Fibroblast of lung (primary cell): ENCODE measurements at places on chromosomes 12 and 14. TPM values are rescaled to one million over a fixed set of nuclear protein-coding genes. Genes with fewer than 3 reads are reported as not detected.

SERPINA12 gene
- not detected in 2 replicates for total RNA-seq

KCNJ8 gene
- 7.4 and 13.2 TPM in 2 replicates for total RNA-seq

TMEM132D gene
- not detected in 2 replicates for total RNA-seq

SLC4A8 gene
- 3.3 and 7.3 TPM in 2 replicates for total RNA-seq

GXYLT1 gene
- 10.5 and 10.7 TPM in 2 replicates for total RNA-seq

DNA sequence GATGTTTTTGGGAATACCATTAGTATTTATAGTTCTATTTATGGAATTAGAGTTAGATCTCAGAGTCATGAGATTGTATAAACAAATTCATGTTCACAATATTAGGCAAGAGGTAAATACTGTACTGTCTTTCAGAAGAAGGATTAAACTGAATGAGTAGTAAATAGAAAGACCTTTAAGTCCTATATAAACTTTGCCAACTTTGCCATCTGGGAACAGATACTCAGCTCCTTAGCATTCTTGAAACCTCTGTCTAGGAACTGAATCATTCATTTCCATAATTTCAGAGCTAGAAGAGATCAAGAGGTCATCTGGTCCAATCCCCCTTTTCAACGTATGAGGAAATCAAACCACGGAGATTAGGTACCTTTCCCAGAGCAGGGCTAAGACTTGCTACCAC is 141.1 kb downstream of the CAND1 start:
- DNase-seq, result peak; percentile 14

DNA sequence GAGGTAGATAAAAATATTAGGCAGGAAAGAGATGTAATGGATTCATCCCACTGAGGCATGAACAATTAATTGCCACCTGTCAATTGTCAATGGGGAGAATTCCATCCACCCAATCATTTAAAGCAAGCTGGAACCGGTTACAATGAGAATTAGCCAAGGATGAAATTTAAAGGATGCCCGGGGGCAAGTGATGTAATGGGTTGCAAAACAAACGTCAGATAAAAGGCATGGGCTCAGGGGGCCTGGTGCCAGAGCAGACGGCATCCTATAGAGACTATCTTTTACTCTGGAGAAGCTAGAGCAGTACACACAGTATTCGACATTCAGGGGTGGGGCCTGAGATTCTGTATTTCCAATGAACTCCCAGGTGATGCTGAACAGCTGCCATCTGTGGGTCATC is 80.5 kb upstream of the ZFP36L1 start:
- DNase-seq, result no peak

- DNase-seq, result no peak
Measured at GRCh38 chr14:91935586-91935985, 11.9 kb downstream of the FBLN5 start.

GRCh38 chr12:19642345-19642744 is 203.1 kb downstream of the AEBP2 start:
- DNase-seq, result no peak

DNA sequence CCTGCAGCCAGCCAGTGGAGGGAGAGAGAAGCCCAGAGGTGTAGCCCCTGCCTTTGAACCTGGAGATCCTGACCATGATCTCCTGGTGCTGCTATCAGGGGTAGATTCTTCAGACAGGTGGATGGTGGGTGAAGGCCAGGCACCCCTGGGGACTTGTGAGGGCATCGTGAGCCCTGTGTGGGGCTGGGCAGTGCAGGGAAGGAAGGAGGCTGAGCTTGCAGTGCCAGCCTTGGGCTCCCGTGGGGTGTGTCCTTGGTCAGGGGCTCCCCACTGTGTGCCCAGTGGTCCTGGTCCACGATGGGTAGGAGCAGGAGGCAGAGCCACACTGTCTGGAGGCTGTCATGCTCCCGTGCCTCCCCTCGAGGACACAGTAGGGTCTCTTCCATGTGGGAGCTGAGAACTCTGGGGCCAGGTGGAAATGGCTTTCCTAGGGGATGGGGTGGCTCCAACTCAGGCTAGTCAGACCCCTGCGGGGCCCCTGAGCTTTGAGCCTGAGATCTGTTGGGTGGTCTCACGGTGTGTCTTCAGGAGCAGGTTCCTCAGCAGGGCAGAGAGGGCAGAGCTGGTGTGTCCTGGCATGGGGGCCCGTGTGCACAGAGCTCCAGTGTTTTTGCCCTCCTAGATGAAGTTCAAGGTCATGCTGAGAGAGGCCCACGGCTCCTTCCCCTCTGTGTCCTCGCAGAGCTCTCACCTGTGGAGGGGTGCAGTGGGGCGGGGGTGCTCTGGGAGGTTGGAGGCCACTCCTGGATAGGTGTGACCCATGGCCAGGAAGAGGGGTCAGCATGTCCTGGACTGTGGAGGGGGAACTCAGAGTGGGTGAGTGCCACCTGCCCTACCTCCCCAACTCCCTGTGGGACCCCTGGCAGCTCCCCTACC is 25.0 kb downstream of the RTL1 start:
- no peak for DNase-seq

GRCh38 chr14:106419376-106419965 is 893.1 kb downstream of the TMEM121 start:
- DNase-seq, result no peak

GRCh38 chr14:72528059-72528862 is 365.6 kb downstream of the DPF3 start:
- peak; percentile 66 for DNase-seq

- DNase-seq, result no peak
Measured at GRCh38 chr14:103848175-103849077, 1.1 kb upstream of the PPP1R13B start.

DNA sequence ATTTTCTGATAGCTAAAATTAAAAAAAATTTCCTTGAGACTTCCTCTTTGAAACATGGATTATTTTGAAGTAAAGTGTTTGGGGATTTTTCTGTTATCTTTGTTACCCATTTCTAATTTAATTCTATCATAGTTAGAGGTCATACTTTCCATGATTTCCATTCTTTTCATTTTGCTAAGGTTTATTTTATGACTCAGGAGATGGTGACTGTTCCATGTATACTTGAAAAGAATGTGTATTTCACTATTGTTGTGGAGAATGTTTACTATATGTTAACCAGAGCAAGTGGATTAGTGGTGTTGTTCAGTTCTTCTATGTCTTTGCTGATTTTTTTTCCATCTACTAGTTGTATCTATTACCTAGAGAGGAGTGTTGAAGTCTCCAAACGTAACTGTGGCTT is 250.5 kb upstream of the PELI2 start:
- DNase-seq, result no peak

DNA sequence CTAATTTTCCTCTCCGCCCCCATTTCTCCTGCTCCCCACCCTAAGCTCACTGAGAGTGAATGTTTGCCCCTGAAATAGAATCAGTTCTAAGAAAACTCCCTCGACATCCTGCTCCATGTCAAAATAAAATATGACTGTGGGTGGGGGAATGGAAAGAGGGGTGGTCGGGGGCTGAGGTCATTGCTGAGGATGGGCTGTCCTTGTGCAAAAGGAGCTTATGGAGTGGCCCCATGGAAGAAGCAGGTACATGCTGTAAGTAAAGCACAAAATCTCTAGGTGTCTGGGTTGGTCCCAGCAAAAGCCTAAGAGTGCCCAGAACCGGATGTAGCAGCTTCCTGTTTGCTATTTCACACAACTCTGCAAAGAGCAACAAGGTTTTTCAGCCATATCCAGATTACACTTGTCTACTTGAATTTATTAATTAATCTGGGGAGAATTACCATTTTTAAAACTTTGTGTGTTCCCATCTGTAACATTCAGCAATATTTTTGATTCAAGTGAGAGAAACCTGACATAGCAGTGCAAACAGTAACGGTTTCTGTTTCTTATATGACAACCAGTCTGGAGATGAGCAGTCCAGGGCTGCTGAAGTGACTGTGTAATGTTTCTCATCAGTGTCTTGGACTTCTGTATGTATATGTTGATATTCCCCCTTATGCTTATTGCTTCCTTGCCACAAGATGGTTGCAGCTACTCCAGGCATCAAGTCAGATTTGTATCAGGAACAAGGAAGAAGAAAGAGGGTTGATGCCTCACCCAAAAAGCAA is 40.4 kb upstream of the GZMB start:
- DNase-seq, result no peak

GRCh38 chr12:52382854-52383253 is 2.6 kb downstream of the KRT84 start:
- no peak for DNase-seq

- no peak for DNase-seq
Measured at GRCh38 chr12:38890102-38890855, 15.1 kb downstream of the CPNE8 start.

- no peak for DNase-seq
Measured at GRCh38 chr14:80315681-80316080, 104.4 kb upstream of the DIO2 start.
